Iris pigment epithelial cell (primary cell): ENCODE measurements at places on chromosomes 11 and 22.
A peak's percentile ranks its signal among the peaks of the same experiment; 100 is the strongest.

GRCh38 chr11:116335891-116336290, 436.9 kb downstream of the BUD13 start:
- no peak for DNase-seq

DNA sequence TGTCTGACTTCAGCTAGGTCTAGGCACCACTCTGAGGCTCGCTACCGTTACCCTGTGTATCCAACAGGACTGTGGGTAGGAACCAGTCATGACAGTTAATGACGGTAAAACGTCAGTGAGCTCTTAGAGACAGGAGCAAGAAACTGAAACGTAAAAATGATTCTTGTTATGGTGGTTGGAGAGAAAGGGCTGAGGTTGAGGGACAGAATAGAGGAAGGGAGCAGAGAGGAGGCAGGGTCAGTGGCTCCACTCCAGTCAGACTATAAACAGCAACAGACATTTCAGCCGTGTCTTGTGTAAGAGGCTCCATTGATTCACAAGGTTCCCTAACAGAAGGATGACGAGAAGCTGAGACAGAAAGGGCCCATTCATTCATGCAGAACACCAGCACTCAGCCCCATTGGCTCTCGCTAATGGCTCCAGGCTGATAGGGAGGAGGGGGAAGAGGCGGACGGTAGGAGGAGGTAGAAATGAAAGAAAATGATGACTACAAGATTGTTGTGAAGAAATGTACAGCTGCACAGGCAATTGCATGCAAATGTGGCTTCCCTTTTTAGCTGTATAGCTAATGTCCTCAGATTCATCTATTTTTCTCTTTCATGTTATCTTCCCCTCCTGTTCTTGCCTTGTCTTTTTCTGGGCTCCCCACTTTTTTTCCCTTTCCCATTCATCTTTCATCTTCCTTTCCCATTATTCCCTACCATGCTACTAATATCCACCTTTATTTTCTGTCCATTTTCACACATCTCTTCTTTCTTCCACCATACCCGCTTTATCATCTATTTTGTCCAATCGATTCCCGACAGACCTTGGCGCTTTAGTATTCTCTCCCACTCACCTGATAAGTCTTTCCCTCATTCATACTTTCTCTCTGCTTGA, 34.3 kb downstream of the ETS1 start:
- DNase-seq, result peak; percentile 34

GRCh38 chr11:104060004-104060794, 23.8 kb downstream of the DDI1 start:
- no peak for DNase-seq

- no peak for DNase-seq
These were observed 19.2 kb downstream of the EFCAB6 start for GRCh38 chr22:43792905-43793304.

- no peak for DNase-seq
These were observed 52.3 kb downstream of the BRD1 start for GRCh38 chr22:49775191-49775866.

GRCh38 chr11:31412946-31413345, 43.3 kb downstream of the DNAJC24 start:
- DNase-seq, result peak; percentile 75

DNA sequence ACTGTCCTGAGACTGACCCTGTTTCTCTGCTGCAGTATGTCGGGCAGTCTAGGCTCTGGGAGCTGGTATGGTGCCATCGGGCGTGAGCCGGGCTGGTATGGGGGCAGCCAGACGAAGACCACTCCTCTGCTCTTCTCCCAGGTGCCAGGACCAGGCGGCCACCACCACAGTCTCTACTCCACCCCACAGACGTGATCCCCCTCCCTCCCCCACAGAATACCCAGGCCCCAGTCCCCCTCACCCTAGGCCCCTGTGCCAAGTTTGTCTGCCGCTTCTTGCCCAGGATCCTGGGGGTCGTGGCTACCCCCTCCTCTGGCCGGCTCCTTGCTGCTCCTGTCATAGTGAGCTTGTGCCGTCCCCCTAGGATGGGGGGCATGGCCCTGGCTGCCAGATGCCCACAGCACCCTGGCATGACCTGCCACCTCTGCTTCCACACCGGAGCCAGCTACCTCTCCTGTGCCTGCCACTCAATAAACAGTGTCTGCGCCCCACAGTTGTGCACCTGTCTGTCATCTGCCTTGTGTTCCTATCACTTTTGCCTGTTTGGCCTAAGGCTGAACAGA, 2.0 kb upstream of the KCNK4 start:
- no peak for DNase-seq

GRCh38 chr11:125975634-125976033, 29.8 kb downstream of the VSIG10L2 start:
- no peak for DNase-seq

- no peak for DNase-seq
These were observed 12.9 kb downstream of the EXPH5 start for GRCh38 chr11:108580645-108581044.

DNA sequence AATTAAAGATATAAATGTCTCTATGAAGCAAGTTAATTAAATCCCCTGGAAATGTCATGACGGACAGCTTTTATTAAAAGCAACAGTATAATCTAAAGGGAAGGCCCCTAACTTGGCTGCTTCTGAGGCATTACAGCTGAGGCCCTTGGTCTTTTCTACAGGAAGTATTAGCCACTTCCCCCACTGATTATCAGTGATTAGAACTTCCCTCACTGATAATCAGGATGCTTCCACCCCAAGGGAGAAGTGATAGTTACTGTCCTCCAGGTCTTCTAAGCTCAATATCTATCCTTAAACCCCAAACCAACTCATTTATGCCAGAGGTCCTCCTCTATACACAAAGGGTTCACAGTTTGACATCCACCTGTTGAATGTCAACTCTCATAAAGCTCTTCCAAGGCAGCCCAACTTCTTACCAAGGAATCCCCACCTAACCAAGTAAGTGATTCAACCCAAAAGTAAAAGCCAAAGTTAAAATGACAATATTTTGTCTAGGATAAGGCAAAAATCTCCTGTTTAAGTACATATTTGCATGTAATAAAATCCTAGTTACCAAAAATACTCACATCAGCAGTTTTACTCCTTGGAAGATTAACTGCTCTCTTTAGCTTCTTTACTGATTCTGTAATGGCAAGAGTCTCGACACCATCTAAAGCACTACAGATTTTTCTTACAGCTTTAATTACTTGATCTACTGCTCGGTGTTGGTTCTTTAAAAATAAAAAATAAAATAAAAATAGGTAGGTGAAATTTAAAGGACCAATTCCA, 58.6 kb upstream of the RPS13 start:
- no peak for DNase-seq

DNA sequence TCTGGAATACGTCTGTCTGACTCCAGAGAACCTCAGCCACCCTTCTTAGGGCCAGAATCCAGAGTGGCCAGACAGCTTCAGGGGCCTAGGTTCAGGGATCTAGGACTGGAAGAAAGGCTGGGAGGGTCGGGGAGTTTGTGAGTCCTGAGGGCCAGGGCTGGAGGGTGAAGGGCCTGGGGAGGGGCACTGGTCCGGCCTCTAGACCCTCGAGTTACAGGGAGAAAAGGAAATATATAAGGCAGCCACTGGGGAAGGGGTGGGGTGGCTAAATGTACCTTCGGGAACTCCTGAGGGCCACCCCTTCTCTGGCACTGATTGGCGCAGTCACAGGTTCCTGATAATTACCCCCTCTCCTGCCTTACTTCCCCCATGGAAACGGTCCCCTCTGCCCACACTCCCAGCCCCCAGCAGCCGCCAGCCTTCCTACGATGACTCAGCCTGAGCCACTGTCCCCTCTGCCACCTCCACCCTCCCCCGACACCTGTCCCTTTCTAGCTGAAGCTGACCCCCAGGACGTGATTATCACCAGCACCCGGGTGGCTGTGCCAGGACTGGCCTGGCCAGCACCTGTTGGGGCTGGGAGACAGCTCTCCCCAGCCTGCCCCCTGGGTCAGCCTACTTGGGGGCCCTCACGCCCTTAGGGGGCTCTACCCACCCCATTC, 26.4 kb downstream of the MB start:
- no peak for DNase-seq

DNA sequence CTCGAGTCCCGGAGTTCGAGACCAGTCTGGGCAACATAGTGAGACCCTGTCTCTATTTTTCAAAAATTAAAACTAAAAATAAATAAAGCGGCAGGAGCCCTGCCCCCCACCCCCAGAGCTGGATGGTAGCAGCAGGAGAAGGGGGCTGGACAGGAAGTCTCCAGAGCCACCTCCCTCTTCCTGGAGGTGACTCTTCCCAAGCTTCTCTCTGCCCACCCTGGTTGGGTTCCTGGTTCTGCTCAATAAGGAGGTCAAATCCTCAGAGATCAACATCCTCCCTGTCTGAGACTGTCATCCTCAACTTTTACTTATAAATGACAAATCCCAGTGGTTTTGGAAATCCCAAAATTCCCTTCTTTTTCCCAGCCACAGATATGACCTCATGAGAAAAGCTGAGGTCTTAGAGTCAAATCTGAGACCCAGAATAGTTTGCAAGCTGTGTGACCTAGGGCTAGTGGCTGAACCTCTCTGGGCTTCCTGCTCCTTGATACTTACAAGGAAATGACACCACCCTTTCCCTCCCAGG, 987 bp downstream of the C1QTNF6 start:
- DNase-seq, result no peak

DNA sequence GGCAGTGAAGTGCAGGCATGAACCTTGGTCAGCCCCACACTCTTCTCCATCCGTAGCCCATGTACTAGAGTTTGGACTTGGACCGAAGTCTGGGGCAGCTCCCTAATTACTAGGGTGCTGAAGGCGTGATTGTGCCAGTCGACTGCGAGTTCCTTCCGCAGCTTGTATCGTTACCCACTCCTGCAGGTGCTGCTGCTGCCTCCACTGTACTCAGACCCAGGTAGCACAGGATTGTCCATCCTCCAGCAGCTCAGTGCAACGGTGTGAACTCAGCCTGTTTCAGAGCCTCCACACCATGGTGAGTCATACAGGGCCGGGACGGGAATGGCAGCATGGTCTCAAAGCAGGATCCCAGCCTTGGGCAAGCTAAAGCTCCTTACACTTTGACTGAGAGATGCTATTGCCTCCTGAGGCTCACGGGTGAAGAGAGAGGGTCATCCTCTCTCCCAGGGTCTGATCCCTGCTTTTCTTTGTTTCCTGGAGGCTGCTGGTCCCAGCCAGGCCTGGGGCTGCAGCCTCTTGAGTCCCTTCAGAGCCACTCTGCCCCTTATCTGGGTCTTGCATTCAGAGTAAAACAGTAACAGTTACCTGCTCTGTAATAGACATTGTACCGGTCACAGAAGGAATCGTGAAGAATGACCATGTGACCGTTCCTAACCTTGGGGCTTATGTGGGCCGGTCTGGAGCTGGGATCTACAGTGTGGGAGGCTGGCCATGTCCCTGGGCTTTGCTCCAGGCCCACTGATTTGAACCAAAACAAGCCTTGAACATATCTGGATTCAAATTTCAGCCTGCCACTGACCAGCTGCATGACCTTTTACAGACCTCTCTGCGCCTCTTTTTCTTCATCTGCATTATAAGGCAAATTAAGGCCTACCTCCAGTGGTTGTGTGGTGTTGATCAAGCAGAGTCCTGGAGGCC, 1.7 kb downstream of the TKFC start:
- peak; percentile 81 for DNase-seq

DNA sequence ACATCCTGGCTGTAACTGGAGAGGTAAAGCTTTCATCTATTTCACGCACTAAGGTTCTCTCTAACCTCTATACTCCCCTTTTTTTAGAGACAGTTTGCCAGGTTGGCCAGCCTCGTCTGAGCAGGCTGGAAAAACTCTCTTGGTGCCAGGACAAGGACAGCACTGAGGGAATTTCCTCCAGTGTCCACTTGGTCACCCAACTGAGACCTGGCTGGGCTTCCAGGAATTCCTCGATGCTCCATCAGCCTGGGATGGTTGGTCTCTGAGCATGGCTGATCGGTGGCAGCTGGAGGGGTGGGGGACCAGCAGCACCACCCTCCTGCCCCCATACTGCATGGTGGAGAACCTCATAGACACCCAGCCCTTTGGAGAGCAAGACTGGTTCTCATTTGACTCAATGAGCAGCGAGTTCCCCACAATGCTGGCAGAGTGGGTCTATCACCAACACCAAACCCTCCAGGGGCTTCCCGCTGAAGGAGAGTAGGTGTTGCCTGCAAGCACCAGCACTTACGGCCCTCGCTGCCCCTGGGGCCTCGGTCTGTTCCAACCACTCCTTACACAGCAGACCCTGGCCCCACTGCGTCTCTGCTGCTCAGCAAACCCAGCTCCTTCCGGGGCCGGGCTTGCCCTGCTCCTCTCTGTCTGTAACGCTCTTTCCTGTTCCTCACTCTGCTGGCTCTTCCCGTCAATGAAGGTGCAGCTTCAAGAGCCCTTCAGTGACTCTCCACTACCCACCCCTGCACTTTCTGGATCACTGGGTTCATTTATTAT, 122.2 kb downstream of the ST3GAL4 start:
- no peak for DNase-seq

DNA sequence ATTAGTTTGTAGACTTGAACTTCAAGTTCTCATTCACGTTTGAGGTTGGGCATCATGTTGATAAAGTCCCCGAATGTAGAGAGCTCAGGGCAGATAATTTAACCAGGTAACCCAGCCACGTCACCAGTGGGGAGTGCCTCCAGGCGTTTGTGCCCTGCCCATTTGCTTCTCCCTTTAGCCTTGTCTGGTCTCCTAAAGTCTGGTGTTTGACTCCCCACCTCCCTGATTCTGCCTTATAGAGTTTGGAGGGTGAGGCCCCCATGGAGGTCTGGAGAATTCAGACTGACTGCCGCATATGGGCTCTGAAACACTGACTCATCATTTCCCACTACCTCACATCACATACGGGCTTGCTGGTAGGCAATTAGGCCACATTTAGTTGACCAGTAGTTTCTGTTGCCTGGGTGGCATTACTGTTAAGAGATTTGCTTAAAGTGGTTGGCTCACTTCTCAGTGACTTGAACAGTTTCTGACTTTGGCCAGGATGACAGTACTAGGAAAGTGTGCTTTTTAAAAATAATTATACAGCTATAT, 99.3 kb upstream of the GAL start:
- DNase-seq, result peak; percentile 53

GRCh38 chr11:10303558-10304363, 1.1 kb upstream of the ADM start:
- DNase-seq, result peak; percentile 68

DNA sequence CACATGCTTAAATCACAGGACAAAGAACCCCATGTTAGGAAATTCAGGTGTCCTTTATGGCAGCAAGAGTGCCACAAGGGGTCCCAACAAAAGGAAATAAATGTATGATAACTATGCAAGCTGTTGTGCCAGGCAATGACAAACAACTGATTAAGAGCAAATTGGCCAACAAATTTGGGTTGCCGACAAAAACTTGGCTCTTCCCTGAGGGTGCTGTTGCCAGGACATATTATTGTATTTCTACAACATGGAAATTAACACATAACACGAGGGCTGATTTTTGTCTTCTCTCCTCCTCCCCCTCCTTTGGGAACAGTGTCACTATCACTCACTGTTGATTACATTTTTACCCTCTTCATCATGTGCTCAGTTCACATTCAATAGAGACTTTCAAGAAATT, 56.0 kb downstream of the LRRC4C start:
- no peak for DNase-seq

DNA sequence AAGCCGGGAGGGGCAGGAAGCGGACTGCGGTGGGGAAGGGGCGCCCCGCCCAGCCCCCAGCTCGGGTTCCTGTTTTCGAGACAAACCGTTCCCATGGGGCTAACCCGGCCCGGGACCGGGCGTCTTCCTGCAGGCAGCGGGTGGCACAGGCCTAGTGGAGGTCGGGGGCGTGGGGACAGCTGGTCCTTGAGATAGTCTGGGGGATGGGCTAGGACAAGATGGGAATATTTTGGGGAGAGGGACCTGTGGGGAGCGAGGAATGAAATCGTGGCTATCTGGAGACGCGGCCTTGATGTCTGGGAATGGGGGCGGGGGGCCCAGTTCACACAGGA, 1.2 kb upstream of the RASGRP2 start:
- no peak for DNase-seq

- peak; percentile 68 for DNase-seq
These were observed 16.5 kb upstream of the PRR5 start for GRCh38 chr22:44685384-44686056.
